ENCODE measurements at places on chromosomes 5 and 9. TPM values are rescaled to one million over a fixed set of nuclear protein-coding genes. Genes with fewer than 3 reads are reported as not detected.

GRCh38 chr5:39426746-39427105 is 1.9 kb upstream of the DAB2 start:
- H3K4me3 ChIP-seq: no peak overlapping the region
- H3K27ac ChIP-seq: peak overlapping the region; percentile 88
- DNase-seq: no peak
- no peaks in the 10 kb centered on the region for H3K36me3 ChIP-seq

GRCh38 chr5:14415698-14416074 is 165.9 kb upstream of the OTULINL start:
- peaks cover 90% of the 10 kb centered on the region for H3K36me3 ChIP-seq
- H3K27me3 ChIP-seq: no peaks in the 10 kb centered on the region
- H3K27ac ChIP-seq: no peak overlapping the region
- DNase-seq: no peak
- H3K4me1 ChIP-seq: no peaks in the 10 kb centered on the region

DNA sequence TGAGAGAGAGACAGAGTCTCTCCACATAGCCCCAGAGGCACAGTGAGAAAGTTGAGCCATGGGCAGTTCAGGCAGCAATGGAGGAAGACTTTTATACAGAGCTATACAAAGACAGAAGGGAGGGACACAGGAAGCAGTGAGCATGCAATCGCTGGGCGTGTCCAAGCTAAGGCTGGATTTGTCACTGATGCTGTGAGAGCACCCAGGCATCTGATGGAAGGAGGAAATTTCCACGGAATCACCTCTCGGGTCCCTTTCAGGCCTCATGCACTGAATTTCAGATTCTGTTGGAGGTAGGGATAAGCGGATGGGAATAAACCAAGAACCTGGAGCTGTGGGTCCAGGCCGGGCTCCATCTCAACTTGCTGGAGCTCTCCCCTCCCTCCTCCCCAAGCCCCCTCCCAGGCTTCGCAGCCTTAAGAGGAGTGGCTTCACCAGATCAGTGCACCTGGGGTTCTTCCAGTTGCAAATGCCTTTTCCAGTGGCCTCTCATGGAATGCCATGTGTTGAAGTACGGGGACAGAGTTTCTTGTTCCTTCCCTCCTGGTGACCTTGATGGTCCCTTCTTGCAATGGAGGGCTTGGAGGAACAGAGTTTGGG is 114.8 kb upstream of the ALDH1B1 start:
- no peak for DNase-seq
- no peaks in the 10 kb centered on the region for H3K27me3 ChIP-seq
- no peak overlapping the region for H3K4me3 ChIP-seq
- no peak overlapping the region for H3K27ac ChIP-seq
- H3K4me1 ChIP-seq: no peaks in the 10 kb centered on the region

DNA sequence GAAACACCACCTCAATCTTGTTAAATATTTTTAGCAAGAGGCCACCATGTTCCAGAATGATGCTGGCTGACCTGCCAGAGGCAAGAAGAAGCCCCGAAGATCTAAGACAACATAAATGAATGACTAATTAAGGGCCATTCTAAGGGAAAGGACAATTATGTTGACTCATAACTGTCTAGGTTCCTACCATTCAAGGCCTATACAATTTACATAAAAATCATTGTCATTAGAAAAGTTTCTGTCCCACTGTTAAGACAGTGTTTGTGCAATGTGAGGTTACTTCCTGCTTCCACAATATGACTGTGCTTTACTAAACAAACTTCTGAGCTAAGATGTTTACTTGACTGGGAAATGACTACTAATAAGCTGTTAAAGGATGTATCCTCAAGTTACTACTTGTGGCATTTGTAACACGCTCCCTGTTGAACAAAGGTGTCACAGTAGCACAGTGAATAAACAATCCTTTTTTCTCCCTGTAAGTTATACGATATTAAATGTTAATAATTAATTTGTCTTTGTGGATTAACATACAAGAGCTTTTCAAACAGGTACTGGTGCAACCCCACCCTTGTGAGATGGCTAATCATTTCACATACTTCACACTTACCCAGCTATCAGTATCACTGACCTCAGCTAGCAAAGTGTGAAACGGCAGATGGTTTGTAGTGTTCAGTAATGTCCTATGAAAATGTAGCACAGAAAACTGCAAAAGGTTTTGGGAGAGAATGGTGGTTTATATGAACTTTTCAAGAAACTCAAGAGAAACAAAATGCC is 195.8 kb downstream of the EFNA5 start:
- peaks cover 36% of the 10 kb centered on the region for H3K4me1 ChIP-seq
- H3K4me3 ChIP-seq: no peak overlapping the region
- peak overlapping the region; percentile 71 for H3K27ac ChIP-seq
- peak; percentile 76 for DNase-seq
- H3K27me3 ChIP-seq: no peaks in the 10 kb centered on the region

DNA sequence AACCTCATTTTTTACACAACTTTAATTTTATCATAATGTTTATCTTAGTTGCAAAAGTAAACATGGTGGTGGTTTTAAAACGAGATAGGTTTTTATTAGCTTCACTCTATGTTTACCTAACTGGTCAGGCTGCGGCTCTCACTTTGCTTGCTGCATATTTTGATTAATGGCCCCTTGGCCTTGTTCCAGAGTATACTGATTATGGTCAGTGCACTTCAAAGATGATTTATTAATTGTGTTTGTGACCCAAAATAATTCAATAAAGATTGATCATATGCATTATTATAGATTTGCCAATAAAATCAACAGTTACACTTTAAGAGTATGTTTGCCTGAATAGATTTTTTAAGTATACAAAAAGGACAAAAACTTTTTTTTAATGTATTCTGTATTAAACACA is 188.0 kb downstream of the XRCC4 start:
- H3K4me3 ChIP-seq: no peak overlapping the region
- no peaks in the 10 kb centered on the region for H3K36me3 ChIP-seq
- no peaks in the 10 kb centered on the region for H3K27me3 ChIP-seq
- H3K27ac ChIP-seq: no peak overlapping the region
- no peaks in the 10 kb centered on the region for H3K4me1 ChIP-seq
- DNase-seq: peak; percentile 87

DNA sequence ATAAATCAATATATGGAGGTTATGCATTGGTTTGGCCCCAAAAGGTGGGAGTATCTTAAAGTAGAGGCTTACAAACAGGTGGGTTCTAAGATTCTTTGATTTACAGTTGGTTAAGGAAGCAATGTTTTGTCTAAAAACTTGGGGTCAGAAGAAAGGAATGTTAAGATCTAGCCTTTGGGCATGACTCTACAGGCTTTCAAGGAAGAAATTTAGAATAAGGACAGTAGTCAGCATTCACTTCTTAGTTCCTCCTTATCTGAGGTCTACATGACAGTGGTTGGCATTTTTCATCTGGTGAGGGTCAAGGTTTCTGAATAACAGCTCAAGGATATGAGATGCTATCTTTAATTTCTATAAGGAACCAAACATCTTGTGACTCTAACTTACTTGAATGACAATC is 122.8 kb downstream of the CAMK4 start:
- H3K4me3 ChIP-seq: no peak overlapping the region
- H3K27me3 ChIP-seq: no peaks in the 10 kb centered on the region
- H3K27ac ChIP-seq: no peak overlapping the region
- no peak for DNase-seq

GRCh38 chr9:110638381-110638954 is 30.1 kb upstream of the MUSK start:
- H3K36me3 ChIP-seq: no peaks in the 10 kb centered on the region
- H3K4me3 ChIP-seq: no peak overlapping the region
- no peak overlapping the region for H3K27ac ChIP-seq
- DNase-seq: peak; percentile 45
- H3K27me3 ChIP-seq: no peaks in the 10 kb centered on the region

DNA sequence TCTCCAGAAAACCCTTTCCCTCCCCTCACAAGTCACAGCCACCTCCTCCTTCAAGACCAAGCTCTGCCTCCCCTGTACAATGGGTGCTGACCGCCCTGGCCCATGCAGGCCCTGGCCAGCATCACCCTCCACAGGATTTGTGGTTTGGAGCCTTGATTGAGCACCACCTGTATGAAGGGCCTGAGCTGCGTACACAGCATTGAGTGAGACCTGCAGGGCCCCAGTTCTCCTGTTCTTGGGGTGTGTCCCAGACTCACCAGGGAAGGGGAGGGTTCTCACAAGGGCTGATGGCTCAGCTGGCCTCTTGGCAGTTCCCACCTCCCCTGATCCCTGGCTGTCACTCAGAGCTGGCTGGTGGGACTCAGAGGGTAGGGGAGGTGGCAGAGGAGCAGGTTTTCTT is 63.7 kb upstream of the IER5L start:
- no peak for DNase-seq
- H3K4me1 ChIP-seq: peaks cover 14% of the 10 kb centered on the region
- no peak overlapping the region for H3K4me3 ChIP-seq
- no peaks in the 10 kb centered on the region for H3K27me3 ChIP-seq

- peak overlapping the region; percentile 86 for H3K27ac ChIP-seq
- no peaks in the 10 kb centered on the region for H3K27me3 ChIP-seq
- peak; percentile 86 for DNase-seq
Measured at GRCh38 chr5:159819591-159820411, 96.5 kb upstream of the ADRA1B start.

DNA sequence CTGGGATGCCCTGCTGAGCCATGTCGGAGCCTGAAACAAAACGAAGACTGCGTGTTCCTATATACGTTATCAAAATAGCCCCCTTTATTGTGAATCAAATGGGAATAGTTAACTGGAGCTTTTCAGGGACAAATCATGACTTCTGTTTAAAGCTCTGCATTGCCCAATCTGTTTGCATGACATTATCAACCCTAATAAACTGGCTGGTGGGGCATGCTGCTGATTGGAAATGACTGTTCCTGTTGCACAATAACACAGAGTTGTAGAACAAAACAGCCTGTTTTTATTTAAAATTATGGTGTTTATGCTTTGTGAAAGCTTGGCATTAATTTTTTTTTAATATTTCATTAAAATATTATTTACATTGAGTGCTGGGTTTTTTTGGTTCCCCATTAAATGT is 215.5 kb downstream of the TMEM167A start:
- H3K4me3 ChIP-seq: no peak overlapping the region
- H3K27ac ChIP-seq: no peak overlapping the region
- H3K36me3 ChIP-seq: no peaks in the 10 kb centered on the region

DNA sequence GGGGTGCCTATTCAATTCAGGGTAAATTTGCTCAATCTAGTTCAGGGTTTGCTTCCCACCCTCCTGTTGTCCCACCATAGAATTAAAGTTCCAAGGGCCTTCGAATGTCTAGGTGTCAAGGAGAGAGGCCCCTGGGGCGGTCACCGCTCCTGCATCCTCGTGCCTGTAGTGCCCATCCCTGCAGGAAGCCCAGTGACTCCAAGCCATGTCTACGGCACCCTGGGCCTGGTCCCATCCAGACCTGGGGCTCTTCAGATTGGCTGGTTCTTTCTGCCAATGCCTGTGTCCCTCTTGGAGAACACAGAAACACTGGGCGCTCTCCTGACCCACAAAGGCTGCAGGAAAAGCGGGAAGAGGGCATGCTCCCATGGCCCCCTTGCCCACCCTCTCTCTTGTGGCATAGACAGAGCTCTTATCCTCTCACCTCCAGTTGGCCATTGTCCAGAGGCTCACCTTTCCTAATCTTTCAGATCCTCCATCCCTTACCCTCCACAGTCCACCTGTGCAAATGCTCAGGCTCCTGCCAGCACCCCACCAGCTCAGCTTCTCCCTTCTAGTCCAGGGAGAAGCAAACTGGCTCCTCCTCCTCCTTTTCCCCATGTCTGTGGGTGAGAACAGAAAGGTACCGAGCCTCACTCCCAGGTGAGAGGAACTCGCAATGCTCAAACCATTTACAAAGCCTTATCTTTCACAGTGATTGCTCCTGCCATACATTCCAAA is 253.0 kb upstream of the IRX2 start:
- no peaks in the 10 kb centered on the region for H3K4me1 ChIP-seq
- H3K27me3 ChIP-seq: no peaks in the 10 kb centered on the region
- H3K4me3 ChIP-seq: no peak overlapping the region
- no peaks in the 10 kb centered on the region for H3K36me3 ChIP-seq
- DNase-seq: no peak

- no peaks in the 10 kb centered on the region for H3K36me3 ChIP-seq
- H3K4me1 ChIP-seq: no peaks in the 10 kb centered on the region
- DNase-seq: no peak
- H3K27me3 ChIP-seq: no peaks in the 10 kb centered on the region
- H3K27ac ChIP-seq: no peak overlapping the region
Measured at GRCh38 chr5:158967541-158967940, 132.2 kb downstream of the EBF1 start.

- no peaks in the 10 kb centered on the region for H3K4me1 ChIP-seq
- no peaks in the 10 kb centered on the region for H3K36me3 ChIP-seq
- H3K4me3 ChIP-seq: no peak overlapping the region
- H3K27me3 ChIP-seq: no peaks in the 10 kb centered on the region
Measured at GRCh38 chr9:119398350-119398749, 29.1 kb upstream of the BRINP1 start.

GRCh38 chr9:8571643-8572042 is 772.1 kb upstream of the DMAC1 start:
- H3K4me3 ChIP-seq: no peak overlapping the region
- no peak for DNase-seq
- H3K36me3 ChIP-seq: no peaks in the 10 kb centered on the region
- H3K27ac ChIP-seq: no peak overlapping the region
- no peaks in the 10 kb centered on the region for H3K4me1 ChIP-seq

FOXD1 gene
- total RNA-seq: 0.18 TPM

TRAF1 gene
- total RNA-seq: 10.3 TPM

SGCD gene
- 8.0 TPM for total RNA-seq

FABP6 gene
- not detected for total RNA-seq

RCL1 gene
- 11.7 TPM for total RNA-seq

COL15A1 gene
- 108 TPM for total RNA-seq

FOXD4 gene
- total RNA-seq: not detected

DMGDH gene
- 1.8 TPM for total RNA-seq

STK32A gene
- 1.2 TPM for total RNA-seq
